ENCODE measurements at places on chromosomes 6 and 20.
A peak's percentile ranks its signal among the peaks of the same experiment; 100 is the strongest.

- DNase-seq: peak; percentile 80
These were observed 184.1 kb downstream of the MTFR2 start for GRCh38 chr6:136066005-136066404.

DNA sequence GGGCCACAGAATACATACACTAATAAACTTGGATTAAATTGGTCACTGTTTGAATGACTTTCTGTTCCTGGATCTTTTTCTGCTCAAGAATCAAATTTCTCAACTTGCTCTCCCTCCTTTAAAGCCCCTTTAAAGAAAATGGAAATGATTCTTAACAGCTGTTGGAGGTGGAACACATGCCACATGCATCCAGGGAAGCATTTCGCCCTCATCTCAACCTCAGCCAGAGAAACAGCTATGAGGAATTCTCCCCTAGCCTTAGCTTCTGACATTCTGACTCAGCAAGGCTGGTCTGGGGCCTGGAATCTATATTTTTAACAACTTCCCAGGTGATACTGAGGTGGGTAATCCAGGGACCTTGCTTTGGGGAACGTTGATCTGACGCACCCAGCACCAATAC lies 263.4 kb upstream of the ECI2 start:
- DNase-seq: no peak

- DNase-seq: no peak
These were observed 21.1 kb upstream of the THEMIS start for GRCh38 chr6:127921982-127922381.

GRCh38 chr6:41634657-41635056 lies 3.6 kb upstream of the MDFI start:
- DNase-seq: no peak

DNA sequence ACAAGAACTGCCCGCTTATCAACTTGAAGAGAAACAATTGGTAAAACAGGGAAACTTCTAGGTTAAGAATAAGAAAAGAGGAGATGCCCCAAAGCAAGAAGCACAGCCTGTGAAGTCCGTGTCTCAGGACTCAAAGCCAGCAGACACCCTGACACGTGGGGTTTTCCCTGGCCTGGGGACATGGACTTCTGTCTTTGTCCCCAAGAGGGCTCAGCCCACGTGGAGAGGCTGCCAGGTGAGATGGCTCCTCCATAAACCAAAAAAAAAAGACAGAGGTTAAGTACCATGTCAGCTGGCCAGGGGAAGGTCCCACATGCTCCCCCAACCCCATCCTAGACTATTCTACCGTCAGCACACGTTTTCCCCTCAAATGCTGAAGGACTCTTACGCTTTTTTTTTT lies 9.9 kb downstream of the SERPINB6 start:
- DNase-seq: no peak

GRCh38 chr20:62238569-62239277 lies 402 bp downstream of the OSBPL2 start:
- DNase-seq: no peak

DNA sequence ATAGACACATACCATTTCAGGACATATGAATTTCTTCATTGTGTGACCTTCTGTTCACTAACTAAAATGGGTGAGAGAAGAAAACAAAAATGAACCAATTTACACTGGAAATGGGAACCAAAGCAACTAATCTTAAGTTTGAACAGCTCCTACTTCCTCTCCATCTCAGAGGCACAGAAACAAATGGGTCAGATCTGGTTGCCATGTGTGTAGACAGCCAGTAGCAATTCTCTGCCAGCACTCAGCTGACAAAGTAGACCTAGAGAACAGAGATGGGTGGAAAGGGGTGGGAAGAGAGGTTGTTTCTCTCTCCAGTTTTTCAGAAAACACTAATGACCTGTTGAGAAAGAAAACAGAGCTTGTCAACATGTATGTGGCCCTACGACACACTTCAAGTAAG lies 14.3 kb upstream of the POPDC3 start:
- no peak for DNase-seq

GRCh38 chr20:23061262-23061661 lies 11.8 kb upstream of the THBD start:
- DNase-seq: no peak

- DNase-seq: peak; percentile 58
These were observed 622 bp downstream of the GPANK1 start for GRCh38 chr6:31663961-31664789.

DNA sequence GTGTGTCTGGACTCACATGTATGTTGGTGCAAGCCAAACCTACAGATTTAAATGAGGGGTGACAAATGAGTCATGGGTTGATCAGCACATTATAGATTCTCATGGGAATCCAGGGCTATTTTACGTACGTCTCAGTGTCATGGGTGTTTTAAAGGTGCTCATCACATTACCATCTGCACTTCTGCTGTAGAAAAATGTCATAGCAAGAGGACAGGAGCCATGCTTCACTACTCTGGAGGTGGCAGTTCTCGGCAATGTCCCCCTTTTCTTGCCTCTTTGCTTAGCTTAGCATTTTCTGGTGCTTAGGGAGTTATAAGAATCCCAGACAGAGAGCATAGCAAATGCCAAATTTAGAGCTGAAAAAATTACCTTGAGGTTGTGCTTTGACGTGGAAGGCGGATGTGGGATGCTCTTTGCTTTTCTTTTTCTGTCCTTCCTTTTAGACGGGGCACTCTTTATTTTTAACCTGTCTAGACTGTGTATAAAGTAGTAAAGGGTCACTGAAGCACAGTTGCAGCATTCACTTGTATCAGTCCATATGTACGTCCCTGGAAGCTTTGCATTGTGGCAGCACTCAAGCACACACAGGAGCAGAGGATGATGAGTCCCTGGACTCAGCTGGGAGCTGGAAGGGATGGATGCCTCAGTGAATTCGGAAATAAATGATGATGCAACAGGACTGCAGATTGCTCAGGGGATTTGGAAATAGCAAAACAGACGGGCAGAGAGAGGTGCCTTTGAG lies 139.7 kb downstream of the SYNDIG1 start:
- DNase-seq: no peak

GRCh38 chr6:129141499-129141898 lies 258.6 kb downstream of the LAMA2 start:
- DNase-seq: no peak

DNA sequence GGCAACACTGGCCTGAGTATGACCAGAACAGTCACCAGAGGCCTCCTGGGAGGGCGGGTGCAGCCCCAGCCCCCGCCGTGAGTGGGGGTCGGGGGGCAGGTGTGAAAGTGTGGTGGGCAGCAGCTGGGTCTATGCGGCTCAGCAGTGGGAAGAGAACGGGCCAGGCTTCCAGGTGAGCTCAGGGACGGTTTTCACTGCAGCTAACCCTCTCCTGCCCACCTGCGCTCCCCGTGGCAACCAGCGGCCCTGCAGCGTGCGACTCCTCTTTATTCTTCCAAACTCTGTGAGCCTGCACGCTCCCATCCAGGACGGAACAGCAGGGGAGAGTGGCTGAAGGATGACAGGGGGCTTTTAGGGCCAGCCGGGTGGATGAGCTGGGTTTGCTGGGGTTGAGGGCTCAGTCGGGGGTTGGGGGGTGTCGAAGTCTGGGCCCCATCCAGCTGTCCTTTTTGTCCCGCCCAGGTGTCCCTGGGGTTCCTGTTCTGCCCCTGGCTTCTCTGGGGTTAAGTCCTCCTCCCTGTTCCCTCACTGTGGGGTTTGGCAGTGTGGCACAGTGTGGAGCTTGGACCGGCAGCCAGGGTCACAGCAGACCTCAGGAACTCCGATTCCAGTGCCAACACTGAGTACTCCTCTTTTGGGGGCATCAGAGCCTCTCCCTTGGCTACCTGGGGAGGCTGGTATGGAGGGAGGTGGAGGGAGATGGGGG lies 859 bp upstream of the BIRC7 start:
- DNase-seq: peak; percentile 36

DNA sequence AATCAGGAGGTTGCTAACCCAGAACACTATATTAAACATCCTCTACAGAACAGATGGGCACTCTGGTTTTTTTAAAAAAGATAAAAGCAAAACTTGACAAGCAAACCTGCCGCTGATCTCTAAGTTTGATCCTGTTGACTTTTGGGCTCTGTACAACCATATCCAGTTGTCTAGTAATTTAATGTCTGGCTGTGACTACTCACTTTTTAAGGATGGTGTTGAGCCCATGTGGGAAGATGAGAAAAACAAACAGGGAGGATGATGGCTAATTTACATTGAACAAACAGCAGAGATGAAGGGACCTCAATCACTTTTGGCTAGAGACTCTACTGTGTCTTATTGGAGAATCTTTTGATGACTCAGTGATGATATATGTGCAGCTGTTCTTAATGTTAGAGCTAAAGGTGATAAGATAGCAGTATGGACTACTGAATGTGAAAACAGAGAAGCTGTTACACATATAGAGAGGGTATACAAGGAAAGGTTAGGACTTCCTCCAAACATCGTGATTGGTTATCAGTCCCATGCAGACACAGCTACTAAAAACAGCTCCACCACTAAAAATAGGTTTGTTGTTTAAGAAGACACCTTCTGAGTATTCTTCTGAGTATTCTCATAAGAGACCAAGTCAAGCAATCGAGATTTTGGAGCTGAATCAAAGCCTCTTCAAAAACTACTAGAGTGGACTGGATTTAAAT lies 201.2 kb upstream of the SHLD1 start:
- DNase-seq: no peak

DNA sequence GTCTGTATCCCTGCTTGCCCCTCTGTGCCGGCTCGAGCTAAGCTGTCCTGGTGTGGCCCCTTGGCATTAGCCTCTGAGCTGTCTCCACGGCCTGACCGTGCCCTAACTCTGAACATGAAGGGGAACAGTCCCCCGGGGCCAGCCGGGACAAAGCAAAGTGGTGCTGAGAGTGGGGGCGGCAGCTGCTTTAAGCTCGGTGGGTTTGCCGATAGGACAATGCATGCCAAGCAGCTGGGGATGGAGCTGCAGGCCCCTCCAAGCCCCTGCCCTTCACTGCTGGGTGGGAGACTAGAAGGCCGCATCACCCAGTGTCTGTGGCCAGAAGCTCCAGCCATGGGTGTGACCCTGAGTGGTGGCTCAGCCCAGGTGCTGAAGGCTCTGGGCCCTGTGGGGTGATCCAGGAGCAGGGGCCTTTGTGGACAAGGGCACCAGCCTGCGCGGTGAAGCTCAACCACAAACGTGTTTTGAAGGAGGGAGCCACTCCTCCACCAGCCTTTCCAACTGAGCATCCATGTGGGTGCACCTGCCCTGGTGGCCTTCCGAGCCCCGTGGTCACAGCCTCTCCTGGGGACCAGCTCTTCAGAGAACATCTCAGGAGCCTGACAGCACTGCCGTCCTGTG lies 242.5 kb downstream of the ERMARD start:
- DNase-seq: no peak

DNA sequence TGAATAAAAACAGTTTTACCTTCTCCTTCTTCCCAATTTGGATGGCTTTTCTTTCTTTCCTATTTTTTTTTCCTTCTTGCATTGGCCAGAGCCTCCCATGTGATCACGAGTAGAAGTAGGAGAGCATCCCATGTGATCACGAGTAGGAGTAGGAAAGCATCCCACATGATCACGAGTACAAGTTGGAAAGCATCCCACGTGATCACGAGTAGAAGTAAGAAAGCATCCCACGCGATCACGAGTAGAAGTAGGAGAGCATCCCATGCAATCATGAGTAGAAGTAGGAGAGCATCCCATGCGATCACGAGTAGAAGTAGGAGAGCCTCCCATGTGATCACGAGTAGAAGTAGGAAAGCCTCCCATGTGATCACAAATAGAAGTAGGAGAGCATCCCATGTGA lies 218.6 kb downstream of the DLL1 start:
- no peak for DNase-seq

DNA sequence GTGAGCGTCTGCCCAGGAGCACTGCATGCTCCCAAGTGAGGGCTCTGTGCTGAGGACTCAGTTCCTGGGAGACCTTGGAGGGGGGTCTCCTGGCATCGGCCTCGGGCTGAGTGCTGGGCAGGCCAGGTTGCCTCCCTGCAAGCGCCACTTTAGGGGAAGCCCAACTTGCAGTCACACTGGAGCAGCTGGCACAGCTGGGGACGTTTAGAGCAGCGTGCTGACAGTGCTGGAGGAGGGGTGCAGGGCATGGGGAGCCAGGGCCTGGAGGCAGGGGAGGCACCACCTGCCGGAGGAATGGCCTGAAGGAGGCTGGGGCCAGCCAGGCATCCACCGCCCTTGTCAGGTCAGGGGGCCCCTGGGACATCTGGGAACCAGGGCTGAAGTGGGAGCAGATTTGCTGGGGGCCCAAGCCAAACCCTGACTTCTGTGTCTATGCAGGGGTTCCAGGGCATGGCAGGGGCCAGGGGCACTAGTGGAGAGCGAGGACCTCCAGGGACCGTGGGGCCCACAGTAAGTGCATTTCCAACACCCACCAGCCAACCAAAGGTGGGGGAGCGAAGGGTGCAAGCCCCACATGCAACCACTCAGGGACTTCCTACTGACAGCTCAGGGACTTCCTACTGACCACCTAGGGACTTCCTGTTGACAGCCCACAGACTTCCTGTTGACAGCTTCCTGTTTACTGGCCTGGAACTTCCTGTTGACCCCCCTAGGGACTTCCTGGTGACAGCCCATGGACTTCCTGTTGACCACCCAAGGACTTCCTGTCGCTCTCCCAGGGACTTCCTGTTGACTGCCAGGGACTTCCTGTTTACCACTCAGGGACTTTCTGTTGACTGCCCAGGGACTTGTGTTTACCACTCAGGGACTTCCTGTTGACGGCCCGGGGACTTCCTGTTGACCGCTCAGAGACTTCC lies 33.6 kb downstream of the COL20A1 start:
- no peak for DNase-seq

- DNase-seq: no peak
These were observed 30.0 kb upstream of the ZNF133 start for GRCh38 chr20:18258126-18258860.

- no peak for DNase-seq
These were observed 32.6 kb downstream of the SF3B5 start for GRCh38 chr6:144062786-144063185.

DNA sequence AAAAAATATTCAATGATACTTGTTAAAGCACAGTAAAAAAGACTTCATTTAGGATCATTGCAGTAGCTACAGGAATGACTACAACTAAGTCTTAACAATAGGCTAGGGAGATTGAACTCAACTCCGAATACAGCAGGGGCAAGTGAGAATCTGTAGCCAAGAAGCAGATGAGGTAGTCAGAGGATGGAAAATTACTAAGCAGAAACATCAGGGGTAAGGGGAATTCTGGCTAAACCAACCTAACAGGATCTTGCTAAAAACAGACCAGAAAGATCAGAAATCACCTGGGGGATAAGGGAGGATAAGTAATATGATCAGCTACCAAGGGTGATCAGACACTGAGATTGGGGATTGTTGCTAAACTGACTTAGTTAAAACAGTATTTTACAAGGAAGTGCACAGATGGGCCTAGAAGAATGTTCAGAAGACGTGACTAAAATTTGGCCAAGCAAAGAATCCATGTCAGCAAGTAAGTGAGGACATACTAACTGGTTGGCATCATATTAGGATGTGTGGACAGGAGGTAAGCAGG lies 217.5 kb downstream of the TENT5A start:
- DNase-seq: no peak

DNA sequence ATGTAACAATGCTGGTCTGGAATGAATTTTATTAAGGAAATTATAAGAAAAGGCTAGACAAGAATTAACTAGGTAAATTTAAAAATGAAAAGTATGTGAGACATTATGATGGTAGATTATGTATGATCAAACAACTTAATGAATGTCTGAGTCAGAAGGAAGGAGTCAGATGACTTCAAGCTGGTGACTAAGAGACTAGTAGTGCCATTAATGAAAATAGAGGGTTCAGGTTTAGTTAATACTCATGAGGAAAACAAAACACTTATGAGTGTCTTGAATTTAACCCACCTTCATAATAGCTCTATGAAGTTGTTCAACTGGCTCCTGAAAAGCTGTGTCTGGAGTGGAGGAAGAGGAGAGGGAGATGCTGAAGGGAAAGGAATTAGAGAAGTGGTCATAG lies 256.3 kb downstream of the ADGRB3 start:
- no peak for DNase-seq

GRCh38 chr20:9945408-9945807 lies 89.4 kb upstream of the ANKEF1 start:
- no peak for DNase-seq
